Vagina (tissue), 2 donors: ENCODE measurements at places on chromosomes 11 and 22. TPM values are rescaled to one million over a fixed set of nuclear protein-coding genes. Genes with fewer than 3 reads are reported as not detected.

GRCh38 chr11:16603245-16603644 is 135.2 kb upstream of the C11orf58 start:
- DNase-seq: no peak
- peaks cover 33% of the 10 kb centered on the region for H3K4me1 ChIP-seq
- H3K27ac ChIP-seq: no peak overlapping the region
- no peaks in the 10 kb centered on the region for H3K27me3 ChIP-seq
- H3K4me3 ChIP-seq: no peak overlapping the region

DNA sequence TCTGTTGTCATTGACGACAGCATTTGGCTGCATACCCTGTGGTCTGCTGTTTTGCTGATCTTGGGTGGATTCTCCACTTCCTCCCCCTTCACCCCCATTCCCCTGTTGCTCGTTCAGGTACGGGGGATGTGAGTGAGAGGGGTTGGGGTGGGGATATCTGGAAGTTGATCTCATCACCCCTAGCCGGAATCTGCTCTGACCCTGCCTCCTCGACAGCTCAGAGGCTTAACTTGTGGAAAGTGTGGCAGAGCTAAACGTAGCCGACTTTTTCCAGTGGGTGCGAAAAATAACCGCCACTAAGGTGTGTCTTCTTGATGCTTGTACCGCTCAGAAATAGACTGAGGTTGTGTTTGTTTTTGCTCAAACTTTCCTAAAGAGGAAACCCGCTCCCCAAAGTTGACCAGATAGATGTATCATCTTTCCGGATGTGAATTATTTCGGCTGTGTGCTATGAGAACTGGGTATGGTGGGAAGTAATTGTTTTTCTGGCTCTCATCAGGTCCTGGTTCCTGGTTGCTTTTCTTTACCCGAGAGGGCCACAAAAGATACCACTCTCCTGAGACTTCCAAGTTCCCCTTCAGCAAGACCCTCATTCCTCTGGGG is 6.6 kb downstream of the ZBTB16 start:
- no peak overlapping the region for H3K27ac ChIP-seq
- peak overlapping the region; percentile 97 for H3K4me3 ChIP-seq
- peaks cover 4% of the 10 kb centered on the region for H3K36me3 ChIP-seq
- no peaks in the 10 kb centered on the region for H3K27me3 ChIP-seq
- DNase-seq: no peak

DNA sequence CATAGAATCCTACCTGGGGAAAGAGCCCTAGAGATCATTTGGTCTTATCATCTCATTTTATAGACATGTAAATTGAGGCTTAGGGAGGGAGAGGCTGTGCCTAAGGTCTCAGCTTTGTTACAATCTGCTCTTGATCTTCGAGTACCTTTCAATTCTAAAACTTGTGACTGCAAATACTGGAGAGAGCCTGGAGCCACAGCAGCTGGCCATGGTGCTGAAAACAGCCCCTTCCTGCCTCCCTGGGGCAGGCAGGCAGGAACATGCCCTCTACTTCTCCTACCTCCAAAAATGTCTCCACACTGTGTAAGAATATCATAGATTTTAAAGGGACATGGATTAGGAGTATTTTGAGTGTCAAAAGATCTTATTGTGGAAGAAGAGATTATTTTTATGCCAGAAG is 52.2 kb downstream of the C22orf42 start:
- no peaks in the 10 kb centered on the region for H3K4me1 ChIP-seq
- no peaks in the 10 kb centered on the region for H3K27me3 ChIP-seq
- no peak for DNase-seq
- H3K4me3 ChIP-seq: no peak overlapping the region

- peaks cover 45% of the 10 kb centered on the region for H3K4me1 ChIP-seq
- H3K4me3 ChIP-seq: no peak overlapping the region
- H3K36me3 ChIP-seq: no peaks in the 10 kb centered on the region
- H3K27ac ChIP-seq: no peak overlapping the region
- DNase-seq: no peak
These were observed 100.0 kb downstream of the AMBRA1 start for GRCh38 chr11:46493791-46494190.

- H3K4me1 ChIP-seq: peaks cover 7% of the 10 kb centered on the region
- H3K27ac ChIP-seq: no peak overlapping the region
- H3K36me3 ChIP-seq: no peaks in the 10 kb centered on the region
These were observed 5.0 kb upstream of the PDE3B start for GRCh38 chr11:14638561-14638960.

DNA sequence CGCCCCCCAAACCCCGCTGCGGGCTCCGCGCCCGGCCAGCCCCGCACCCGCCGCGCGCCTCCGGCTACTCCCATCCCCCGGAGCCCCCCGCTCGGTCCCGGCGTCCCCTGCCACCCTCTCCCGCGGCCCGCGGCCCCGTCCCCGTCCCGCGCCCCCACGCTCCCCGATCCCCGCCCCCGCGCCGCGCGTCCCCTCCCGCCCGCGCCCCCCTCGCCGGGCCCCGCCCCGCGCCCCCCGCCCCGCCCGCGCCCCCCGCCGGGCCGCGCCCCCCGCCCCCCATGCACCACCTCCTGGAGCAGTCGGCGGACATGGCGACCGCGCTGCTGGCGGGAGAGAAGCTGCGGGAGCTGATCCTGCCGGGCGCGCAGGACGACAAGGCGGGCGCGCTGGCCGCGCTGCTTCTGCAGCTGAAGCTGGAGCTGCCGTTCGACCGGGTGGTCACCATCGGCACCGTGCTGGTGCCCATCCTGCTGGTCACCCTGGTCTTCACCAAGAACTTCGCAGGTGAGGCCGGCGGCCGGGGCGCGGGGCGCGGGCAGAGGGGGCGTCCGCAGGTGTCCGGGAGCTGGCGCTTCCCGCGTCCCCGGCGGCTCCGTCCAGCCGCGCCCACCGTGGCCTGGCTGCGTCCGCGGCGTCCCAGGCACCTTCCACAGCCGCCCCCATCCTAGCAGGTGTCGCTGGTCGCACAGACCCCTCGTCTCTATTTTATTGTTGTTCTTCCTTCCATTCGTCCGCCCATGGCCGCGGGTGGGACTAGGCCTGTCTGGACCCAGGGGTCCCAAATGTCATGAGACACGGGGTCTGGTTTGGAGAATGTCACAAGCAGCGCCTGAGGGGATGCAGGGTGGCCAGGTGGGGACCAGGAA is at the start of gene PANX2:
TSS of gene PANX2 (plus strand) at position 279 of the 866 bp plus-strand sequence. CDS start at position 279, 0 bp downstream.
- H3K4me3 ChIP-seq: peak within 1 kb of the TSS; percentile 47
- no peaks in the 10 kb centered on the region for H3K36me3 ChIP-seq
- no peak for DNase-seq
- no peaks in the 10 kb centered on the region for H3K27me3 ChIP-seq
- H3K27ac ChIP-seq: peak within 1 kb of the TSS; percentile 27

DNA sequence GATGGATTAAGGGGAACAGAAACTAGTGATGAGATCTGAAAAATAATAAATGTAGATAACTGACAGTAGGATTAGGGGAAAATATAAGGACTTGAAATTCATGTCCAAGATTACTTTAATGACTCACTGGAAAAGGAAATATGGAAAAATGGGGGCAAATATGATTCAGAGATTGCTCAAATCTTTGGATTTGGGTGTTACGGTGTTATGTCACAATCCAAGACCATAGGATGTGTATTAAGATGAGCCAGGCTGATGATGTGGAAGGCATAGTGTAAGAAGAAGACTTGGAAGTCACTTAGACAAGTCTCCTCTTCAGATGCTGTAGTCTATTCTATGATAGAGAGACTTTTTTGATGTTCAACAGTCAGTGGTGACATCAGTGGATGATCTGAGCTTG is 323.7 kb downstream of the LUZP2 start:
- no peaks in the 10 kb centered on the region for H3K4me1 ChIP-seq
- no peak overlapping the region for H3K27ac ChIP-seq
- H3K36me3 ChIP-seq: no peaks in the 10 kb centered on the region

DNA sequence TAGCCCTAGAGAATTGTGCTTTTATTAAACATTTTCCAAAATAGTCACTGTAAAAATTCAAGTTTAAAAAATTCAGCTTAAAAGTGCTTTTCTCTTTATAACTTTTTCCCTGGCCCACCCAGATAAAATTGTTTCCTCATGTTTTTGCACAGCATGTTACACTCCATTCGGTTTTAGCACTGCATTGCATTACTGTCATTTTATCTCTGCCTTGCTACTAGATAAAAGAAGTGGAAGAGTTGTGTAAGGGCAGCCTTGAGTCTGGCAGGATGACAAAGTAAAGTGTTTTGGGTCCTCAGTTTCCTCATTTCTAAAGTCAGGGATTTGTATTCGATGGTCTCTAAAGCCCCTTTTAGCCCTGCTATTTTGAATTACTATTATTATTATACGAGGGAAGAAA is 99.8 kb downstream of the ATM start:
- DNase-seq: no peak
- no peaks in the 10 kb centered on the region for H3K4me1 ChIP-seq
- H3K27me3 ChIP-seq: no peaks in the 10 kb centered on the region
- H3K27ac ChIP-seq: no peak overlapping the region

DNA sequence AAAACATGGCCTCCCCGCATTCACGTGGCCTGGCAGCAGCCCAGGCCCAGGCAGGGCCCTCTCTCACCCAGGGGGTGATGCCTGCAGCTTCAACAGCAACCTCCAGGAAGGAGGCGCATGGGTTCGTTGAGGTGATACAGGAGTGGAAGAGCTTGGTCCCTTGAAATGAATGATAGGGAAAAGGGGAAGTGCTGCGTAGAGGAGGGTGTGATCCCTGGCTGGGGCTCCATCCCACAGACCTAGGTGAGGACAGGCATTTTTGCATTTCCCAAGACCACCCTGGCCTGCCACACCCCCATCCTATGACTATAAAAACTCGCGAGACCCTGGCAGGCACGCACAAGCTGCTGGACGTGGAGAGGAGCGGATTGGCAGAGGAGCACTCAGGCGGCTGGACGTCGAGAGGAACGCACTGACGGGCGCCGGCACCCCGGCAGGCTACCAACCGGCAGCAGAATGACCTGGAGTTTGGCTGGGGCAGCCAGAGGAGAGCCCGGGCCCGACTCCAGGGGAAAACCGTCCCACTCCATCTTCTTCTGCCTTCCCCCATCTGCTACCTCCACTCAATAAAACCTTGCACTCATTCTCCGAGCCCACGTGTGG is 32.6 kb downstream of the RTN4R start:
- DNase-seq: no peak
- no peaks in the 10 kb centered on the region for H3K36me3 ChIP-seq
- H3K4me1 ChIP-seq: peaks cover 28% of the 10 kb centered on the region
- H3K27ac ChIP-seq: no peak overlapping the region

DNA sequence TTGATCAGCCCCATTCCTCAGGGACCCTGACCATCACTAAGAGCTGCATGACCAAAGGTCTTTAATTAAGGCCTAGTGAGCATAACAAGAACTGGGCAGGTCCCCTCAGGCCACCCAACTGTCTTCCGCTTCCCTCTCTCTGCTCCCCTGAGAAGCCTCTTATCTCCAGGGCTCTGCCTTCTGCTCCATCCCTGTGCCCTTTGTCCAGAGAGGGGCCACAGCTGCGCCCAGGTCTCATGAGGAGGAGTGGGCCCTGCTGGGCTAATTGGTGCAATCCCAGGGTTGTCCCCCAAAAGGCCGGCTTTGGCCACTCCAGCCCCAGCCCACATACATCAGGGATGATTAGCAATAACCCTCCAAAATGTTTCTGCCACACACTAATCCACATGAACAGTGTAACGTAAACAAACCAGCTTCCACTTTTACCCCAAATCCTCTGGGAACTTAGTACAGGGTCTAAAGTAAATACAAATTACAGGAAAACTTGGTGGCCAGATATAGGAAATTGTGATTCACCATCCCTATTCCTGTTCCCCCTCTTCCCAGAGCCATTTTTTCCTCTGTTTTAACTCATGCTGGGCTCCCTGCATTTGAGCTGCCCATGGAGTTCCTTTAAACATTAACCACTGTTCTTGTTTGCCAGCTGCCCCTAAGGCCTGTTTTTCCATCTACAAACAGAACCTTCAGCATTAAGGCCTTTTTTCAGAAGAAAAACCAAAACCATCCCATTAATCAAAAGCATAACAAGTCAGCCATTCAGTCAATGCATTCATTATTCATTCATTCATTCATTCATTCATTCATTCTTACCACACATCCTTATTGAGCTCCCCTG is 34.6 kb upstream of the CAVIN3 start:
- peaks cover 20% of the 10 kb centered on the region for H3K4me1 ChIP-seq
- H3K27me3 ChIP-seq: no peaks in the 10 kb centered on the region
- H3K27ac ChIP-seq: no peak overlapping the region
- no peak for DNase-seq
- H3K36me3 ChIP-seq: no peaks in the 10 kb centered on the region

The SMCO4 gene
- total RNA-seq: 9.6 TPM

The CADM1 gene
- 37.1 TPM for total RNA-seq

The OTOG gene
- total RNA-seq: not detected

The APOA4 gene
- total RNA-seq: not detected
